NCI-H146 (cell line): ENCODE measurements at places on chromosomes 13 and 19.

DNA sequence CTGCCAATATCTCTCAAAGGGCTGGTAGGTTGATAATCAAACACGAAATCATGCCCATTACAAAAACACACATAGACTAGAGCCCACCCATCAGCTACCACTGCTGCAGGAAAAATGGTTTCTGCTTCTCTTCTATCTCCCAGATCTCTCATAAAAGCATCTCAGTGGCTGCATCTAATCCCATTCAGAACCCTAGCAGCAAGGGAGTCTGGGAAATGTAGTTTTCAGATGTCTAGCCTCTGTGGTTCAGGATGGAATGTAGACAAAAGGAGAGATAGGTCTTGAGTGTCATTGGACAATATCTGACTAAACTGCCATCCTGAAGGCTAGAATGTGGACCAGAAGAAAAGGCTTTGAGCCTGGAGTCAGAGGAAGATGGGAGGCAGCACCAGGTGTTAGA, 32.1 kb downstream of the RDH8 start:
- no peak for DNase-seq

DNA sequence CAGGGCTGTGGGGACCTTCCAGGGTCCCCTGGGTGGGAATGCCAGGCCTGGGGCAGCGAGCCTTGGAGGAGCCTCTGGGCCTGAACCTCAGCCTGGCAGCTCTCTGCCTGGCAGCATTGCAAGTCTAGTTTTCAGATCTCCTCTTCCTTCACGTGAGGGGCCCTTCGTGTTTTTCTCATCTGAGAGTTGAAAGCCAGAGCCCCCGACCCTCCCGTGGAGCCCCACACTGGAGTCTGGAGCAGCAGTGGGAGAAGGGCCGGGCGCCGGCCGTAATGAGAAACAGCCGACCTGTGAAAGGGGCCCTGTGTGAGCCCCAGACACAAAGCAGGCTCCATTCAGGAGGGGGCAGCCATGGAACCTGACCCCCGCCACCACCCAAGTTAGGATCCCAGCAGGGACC, 19.3 kb downstream of the TMED1 start:
- DNase-seq = no peak

- no peak for DNase-seq
These were observed 9.8 kb downstream of the KCTD15 start for GRCh38 chr19:33806434-33806881.

DNA sequence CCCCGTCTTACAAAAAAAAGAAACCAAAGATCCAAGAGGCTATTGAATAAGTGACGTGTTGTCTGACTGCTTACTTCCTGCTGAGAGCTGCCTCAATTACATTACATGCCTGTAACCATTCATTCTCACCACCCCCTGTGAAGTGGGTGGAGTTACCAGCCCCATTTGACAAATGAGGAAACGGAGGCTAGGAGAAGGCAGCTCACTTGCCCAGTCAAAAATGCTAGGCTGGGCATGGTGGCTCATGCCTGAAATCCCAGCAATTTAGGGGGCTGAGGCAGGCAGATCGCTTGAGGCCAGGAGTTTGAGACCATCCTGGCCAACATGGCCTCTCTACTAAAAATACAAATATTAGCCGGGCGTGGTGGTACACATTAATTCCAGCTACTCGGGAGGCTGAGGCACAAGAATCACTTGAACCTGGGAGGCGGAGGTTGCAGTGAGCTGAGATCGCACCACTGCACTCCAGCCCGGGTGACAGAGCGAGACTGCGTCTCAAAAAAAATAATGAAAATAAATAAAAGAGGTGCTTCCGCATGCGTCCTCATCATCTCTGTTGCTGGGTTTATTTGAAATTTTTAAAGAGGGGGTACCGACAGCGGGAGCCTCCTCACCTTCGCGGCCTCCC, 499 bp downstream of the LSM7 start:
- DNase-seq = peak; percentile 44

- DNase-seq = no peak
These were observed 373.0 kb downstream of the FGF14 start for GRCh38 chr13:102028868-102029267.

DNA sequence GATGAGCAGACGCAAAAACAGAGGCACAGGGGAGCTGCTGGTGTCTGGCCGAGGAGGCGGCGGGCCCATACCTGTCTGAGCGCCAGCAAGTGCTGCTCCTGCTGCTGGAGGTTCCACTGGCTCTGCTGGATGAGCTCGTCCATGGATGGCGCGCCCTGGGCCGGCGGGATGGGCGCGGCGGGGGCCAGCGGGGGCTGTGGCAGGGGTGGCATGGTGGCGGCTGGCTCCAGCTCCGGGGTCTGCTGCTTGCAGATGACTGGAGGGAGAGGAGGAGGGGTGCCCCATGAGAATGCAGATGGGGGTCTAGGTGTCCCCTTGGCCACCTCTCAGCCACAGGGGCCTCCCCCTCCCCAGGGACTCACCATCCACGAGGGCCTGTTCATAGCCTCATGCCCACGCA, 6.9 kb downstream of the CHERP start:
- no peak for DNase-seq

DNA sequence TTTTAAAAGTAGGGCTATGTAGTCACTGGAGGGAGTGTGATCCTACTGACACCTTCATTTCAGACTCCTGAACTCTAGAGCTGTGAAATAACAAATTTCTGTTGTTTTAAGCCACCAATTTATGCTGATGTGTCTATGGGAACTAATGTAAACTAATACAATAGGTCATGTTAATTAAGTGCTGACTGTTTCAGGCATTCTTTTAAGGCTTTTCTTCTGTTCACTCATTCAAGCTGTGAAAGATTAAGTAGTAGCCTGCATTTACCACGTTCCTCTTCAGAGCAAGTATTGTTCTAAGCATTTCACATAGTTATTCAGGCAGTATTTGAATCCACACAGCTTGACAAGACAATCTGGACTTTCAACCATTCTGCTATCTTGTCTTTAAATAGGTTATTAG, 1135.0 kb downstream of the SLITRK1 start:
- no peak for DNase-seq

DNA sequence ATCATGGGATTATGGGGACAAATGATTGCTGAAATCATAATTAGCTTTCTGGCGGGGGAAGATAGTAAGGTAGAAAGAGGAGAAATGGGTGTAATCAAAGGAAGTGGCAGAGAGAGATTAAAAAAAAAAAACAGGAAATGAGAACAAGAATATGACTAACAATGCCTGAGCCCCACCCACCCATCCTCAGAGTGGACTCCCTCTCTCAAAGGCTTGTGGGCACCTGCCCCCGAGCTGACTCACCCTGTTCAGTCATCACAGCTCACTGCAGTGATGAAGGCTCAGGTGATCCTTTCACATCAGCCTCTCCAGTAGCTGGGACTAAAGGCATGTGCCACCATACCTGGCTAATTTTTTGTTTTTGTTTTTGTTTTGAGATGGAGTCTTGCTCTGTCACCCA, 26.4 kb upstream of the TPT1 start:
- DNase-seq = peak; percentile 45

GRCh38 chr13:78625384-78625783, 22.0 kb upstream of the POU4F1 start:
- no peak for DNase-seq

DNA sequence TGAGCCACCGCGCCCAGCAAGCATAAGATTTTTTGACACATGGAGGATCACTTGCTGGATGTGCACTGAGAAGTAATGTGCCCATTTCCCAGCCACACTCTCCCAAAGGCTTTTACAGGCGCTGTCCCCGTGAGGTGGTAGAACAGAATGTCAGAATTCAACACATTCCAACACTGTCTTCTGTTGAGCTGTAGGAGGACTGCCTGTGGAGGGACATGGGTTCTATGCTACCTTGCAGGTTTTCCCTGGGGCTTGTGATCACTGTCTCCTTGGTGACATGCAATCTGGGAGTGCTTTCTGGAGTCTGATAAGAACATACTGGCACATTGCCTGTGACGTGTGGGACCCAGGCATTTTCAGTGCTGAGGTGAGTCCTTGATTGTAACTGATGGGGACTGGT, 38.5 kb downstream of the DPRX start:
- DNase-seq = no peak

DNA sequence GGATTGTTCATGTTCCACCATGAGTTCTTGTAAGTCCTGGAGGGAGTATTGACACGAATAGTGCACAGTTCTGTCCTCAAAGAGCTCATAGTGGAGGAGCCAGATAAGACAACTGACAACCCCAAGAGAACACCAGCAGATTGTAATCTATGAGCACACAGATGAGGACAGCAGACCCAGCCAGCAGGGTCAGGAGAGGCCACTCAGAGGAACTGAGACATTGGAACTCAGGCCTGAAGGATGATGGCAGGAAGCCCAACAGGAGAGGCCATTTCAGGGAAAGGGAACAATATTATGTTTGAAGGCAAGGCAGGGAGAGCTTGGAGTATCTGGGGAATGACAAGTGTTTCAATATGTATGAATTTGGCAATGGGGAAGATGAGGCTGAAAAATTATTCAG, 63.7 kb upstream of the IPO5 start:
- no peak for DNase-seq

- no peak for DNase-seq
These were observed 194.7 kb downstream of the ABCC4 start for GRCh38 chr13:95106562-95106961.

- DNase-seq = peak; percentile 16
These were observed 15.3 kb downstream of the CDX2 start for GRCh38 chr13:27953676-27954405.

DNA sequence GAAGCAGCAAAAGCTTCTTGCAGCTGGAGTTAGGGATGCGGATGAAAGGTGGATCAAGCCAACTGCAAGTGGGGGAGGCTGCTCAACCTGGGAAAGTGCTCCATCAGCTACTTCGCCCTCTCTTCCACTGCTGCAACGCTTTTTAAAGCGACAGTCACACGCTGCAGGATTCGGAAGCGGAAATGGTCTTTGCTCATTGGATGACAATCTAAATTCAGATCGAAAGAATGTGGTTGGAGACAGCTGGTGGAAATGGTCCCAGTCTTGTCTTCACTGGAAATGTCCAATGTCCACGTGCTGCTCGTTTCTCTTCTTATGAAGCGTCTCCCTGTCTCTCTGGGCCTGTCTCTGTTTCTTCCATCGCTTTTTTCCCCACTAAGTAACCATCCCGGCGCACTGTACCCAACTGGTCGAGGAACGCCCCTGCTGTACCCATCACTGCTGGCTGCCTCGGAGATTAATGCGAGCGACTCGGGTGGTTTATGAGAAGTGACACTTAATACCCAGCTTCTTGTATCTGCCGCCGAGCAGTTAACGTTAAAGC, 2.1 kb upstream of the FGF9 start:
- no peak for DNase-seq

GRCh38 chr19:10295847-10296591, 6.3 kb downstream of the ICAM5 start:
- DNase-seq = no peak
